ENCODE measurements at places on chromosomes 1 and 21. TPM values are rescaled to one million over a fixed set of nuclear protein-coding genes. Genes with fewer than 3 reads are reported as not detected.

GRCh38 chr1:232524056-232524455 is 105.9 kb downstream of the SIPA1L2 start:
- no peak for DNase-seq

DNA sequence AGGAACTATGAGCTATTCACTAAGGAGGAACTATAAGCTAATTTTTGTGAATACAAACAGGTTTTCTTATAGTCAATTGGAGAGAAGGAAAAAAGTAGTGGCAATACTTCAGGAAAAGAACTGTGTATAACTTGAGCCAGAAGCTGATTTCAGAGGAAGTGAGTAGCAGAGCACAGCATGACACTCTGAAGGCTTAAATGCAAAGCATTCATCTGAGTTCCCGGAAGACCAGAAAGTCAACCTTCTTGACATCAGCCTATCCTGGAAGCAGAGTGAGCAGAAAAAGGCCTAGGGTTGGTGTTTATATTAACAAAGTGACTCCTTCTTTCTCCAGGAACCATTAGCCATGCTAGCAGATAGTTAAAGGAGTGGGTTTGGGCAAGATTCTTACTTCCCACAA is 545.2 kb downstream of the MRPL39 start:
- no peak for DNase-seq

Gene C1orf87
- polyA plus RNA-seq, result 3.5 TPM

DNA sequence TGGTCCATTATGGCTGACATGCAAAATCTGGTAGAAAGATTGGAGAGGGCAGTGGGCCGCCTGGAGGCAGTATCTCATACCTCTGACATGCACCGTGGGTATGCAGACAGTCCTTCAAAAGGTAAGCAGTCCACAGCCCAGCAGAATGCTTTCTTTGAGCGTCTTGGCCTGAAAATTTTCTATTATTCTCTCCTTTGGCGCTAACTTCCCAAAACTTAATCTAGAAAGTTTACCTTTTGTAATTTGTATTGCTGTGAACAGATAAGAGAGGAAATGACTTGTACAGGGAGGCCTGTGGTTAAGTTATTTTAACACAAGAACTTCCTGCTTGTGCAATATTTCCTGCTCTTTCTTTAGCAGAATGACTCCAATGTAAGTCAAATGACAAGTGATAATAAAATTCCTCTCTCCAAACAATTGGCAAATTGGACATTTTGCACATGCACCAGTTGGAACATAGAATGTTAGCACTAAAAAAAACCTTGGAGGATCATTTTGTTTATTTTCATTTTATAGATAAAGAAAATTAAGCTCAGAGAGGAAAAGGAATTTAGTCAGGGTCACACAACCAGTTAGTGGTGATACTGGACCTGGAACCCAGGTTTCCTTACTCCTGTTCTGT is 18.9 kb downstream of the CAP1 start:
- no peak for DNase-seq

GRCh38 chr1:54579337-54579781 is 31.3 kb downstream of the ACOT11 start:
- no peak for DNase-seq

Gene UBXN10
- polyA plus RNA-seq, result 1.9 TPM

DNA sequence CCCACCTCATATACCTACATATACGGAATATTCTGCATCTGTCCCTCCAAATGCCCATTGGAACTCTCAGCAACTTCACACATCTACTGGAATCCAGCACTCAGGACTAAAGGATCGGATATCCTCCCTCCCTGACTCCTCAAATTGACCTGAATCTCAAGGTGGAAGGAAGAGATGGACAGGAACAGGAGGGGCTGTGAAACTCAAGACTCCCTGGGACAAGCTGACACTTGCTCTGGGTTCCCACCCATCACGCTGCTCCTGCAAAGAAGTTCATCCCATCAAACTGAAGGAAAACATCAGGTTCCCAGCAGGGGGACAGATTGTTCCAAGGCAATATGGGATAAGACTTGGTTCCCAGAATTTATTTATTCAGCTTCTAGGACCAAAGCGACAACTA is 30.3 kb upstream of the TIAM1 start:
- DNase-seq, result no peak

Gene MKNK1
- polyA plus RNA-seq, result 53.3 TPM
